ENCODE measurements at places on chromosomes 4 and X.

DNA sequence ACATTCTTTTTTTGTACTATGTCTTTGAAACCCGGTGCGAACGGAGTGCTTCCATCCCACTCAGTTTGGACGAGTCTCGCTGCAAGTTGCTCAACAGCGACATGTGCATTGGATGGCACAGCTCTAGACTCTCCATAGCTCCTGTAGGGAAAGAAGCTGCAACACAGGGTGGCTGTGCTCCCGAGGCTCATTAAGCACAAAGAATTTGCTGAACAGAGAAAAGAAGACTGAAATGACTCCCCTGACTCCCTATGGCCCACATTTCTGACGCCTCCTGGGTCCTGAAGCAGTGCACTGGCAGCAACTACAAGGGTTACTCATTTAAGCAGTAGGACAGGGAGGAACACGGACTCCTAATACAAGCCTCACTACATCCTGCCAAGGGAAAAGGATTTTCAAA is 127.4 kb downstream of the SH3RF1 start:
- no peak for DNase-seq

- DNase-seq: no peak
Measured at GRCh38 chrX:133676344-133677122, 261.2 kb upstream of the GPC4 start.

GRCh38 chr4:154208424-154208823 is 283.2 kb downstream of the DCHS2 start:
- DNase-seq: no peak

DNA sequence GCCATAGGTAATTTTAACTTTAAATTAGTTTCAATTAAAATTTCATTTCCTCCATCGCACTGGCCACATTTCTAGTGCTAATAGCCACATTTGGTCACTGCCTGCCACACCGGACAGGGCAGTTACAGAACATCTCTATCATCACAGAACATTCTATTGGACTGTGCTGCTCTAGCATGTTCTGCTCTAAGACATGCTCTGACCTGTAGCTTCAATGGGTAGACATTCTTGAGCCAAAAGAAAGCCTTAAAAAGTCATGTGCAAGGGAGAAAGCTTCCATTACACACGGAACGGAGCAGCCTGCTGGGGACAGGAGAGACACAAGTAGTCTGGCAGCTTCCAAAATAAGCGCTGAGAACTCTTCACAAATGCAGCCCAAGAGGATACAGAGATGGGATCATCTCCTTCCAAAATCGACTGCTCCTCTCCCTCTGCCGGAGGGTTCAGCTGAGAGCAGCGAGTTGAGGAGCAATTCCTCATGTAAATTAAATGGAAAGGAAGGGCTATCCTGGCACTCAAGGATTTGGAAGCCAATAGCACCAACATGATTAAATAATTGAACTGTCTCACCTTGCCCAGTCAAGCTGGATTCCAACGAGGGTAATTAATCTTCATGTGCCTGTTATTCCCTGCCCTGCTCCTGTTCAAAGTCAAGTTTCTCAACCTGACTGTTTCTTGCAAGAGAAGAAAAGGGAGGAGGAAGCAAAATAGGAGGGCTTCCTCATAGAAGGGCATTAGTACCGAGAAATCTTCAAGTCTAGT is 336.4 kb upstream of the NOCT start:
- DNase-seq: peak; percentile 20

DNA sequence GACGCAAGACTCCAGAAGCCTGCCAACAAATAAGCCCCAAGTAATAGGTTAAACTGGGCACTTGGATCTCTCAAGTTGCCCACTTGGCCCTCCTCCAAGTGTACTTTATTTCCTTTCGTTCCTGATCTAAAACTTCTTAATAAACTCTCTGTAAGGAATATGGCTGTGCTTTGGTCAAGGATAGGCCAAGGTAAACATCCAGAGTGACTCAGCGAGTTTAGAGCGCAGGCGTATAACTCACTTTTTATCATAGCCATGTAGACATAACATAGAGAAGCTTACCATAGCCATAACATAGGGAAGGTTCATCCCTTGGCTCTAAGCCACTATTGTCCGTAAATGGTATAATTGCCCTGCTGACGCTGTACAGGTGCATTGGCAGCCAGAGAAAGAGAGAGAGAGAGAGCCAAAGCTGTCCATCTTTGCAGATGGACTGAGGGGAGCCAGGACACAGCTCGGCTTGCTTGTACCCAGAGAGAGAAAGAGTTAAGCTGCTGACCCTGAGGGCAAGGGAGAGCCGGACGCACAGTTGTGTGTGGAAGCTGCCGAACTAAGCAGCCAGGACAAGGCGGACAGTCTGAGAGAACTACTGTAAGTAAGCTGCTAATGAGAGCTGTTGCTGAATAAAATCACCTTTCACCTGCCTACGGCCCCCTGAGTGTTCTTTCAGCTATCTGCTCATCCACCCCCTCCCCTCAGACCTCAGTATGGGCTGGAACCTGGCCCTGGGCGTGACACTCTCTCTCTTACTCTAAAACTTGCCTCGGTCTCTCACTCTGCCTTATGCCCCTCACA is 1.8 kb downstream of the TLR1 start:
- no peak for DNase-seq

DNA sequence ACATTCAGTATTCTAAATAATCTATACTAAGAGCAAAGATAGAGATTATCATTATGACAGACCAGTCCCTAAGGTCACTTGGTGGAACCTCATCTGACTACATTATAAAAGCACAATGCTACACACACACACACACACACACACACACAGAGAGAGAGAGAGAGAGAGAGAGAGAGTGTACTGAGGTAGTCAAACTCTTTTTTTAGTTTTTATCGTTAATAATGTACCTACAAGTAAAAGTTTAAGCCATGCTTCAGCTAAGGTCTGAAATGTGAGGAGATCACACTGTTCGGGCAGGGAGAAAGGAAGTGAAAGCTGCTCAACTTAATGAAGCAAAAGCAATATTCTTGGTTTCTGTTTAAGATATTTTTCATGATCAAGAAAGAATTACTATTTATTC is 75.8 kb upstream of the CCDC160 start:
- no peak for DNase-seq
